Epithelial cell of proximal tubule (primary cell): ENCODE measurements at places on chromosomes 3 and 15. TPM values are rescaled to one million over a fixed set of nuclear protein-coding genes. Genes with fewer than 3 reads are reported as not detected.

DNA sequence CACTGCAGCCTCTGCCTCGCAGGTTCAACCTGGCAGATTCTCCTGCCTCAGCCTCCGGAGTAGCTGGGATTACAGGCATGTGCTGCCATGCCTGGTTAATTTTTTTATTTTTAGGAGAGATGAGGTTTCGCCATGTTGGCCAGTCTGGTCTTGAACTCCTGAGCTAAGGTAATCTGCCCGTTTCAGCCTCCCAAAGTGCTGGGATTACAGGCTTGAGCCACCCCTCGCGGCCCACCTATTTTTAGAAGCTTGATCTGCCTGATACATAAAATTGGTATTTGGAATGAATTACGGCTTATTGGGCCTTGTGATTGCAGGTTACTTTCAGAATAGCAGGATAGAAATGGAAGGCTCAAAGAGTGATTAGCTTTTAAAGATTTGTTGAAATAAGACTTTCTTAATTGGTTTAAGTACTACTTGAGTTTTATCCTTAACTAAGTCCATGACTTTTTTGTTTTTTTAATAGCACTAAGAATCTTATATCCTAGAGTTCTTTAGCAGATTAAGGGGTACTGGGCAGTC lies 25.0 kb downstream of the GMPS start:
- DNase-seq = no peak

- no peak for DNase-seq
Observed at GRCh38 chr3:71316066-71316777, 267.3 kb downstream of the FOXP1 start.

Gene LMCD1
- 69.0 and 70.2 TPM in 2 replicates for total RNA-seq

DNA sequence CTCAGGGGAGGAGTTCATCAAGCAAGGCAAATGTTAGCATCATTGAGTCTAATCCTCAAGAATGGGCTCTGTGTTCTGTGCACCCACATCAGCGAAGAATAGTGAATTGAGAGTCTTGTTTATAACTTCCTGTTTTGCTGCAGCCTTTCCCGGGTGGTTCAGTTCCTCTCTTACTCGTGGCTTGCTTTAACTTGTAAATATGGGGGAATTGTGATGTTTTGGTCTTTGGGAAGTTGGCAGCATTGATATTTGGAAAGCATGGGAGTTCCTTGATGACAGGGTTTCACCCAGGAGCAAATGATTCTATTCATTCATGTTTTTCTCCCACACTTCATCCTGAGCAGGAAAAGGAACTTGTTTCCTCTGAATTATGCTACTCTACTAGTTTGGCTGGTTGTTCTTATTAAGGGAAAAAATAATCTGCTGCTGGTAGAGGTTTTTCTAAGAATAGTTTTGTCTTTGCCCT lies 40.4 kb downstream of the GPD1L start:
- no peak for DNase-seq
